ENCODE measurements at places on chromosomes 16 and 17.

- DNase-seq, result peak; percentile 70
Observed at GRCh38 chr16:84514874-84515835, 10.7 kb upstream of the MEAK7 start.

DNA sequence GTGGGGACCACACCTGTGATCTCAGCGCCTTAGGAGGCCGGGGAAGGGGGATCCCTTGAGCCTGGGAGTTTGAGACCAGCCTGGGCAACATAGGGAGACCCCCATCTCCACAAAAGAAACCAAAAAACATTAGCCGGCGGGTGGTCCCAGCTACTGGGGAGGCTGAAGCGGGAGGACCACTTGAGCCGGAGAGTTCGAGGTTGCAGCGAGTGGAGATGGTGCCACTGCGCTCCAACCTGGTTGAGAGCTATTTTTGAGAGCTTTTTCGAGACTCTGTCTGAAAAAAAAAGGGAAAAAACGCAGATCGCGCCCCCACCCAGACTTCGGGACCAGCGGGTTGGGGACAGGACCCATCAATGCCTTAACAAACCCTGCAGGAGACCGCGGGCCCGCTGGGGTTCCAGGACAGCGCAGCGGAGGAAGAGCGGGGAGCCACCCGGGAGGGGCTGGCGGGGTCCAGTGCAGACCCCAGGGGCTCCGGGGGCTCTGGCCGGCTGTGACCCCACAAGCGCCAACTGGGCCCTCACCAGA, 762 bp upstream of the BAIAP3 start:
- DNase-seq, result no peak

DNA sequence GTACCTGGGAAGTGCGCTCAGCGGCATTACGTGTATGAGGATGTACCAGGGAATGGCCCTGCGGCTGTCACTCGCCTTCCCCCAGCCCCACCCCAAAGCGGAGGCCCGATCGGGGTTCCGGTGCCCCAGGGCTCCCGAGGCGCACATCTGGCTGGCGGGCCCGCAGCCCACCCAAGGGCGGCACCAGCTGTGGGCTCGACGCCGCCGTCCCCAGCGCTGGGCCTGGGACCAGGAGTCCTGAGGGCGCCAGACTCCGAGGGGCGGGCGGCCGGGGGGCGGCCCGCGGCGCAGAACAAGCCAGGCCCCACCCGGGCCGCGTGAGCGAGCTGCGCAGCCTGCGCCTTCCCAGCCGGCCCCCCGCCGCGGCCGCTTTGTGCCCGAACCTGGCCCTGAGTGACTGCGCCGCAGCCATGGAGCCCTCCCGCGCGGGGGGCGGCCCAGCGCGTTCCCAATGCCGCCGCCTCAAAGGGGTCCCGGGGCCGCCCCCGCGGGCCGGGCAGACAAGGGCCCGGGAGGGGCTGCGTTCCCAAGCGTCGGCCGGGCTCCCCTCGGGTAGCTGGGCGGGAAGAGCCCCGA, 17.4 kb downstream of the ZNF423 start:
- DNase-seq, result no peak

- DNase-seq, result no peak
Observed at GRCh38 chr17:45092911-45093430, 31.9 kb downstream of the NMT1 start.

DNA sequence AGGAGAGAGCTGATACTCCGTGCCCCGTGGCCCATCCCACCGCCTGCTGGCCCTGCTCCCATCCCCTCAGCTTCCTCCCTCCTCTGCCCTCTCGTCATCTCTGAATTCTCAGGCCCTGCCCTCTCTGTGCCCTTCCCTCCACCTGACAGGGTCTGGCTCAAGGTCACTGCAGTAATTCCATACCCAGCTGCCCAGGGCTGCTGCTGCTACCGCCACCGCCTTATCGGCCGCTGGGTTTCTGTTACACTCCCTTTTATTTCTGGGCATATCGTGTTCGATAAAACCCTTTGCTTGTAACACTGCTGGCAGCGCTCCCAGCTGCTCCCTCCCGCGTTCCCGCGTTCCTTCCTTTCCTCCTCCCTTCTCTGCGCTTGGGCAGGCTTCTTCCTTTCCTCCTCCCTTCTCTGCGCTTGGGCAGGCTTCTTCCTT, 1.2 kb downstream of the EPN3 start:
- no peak for DNase-seq

DNA sequence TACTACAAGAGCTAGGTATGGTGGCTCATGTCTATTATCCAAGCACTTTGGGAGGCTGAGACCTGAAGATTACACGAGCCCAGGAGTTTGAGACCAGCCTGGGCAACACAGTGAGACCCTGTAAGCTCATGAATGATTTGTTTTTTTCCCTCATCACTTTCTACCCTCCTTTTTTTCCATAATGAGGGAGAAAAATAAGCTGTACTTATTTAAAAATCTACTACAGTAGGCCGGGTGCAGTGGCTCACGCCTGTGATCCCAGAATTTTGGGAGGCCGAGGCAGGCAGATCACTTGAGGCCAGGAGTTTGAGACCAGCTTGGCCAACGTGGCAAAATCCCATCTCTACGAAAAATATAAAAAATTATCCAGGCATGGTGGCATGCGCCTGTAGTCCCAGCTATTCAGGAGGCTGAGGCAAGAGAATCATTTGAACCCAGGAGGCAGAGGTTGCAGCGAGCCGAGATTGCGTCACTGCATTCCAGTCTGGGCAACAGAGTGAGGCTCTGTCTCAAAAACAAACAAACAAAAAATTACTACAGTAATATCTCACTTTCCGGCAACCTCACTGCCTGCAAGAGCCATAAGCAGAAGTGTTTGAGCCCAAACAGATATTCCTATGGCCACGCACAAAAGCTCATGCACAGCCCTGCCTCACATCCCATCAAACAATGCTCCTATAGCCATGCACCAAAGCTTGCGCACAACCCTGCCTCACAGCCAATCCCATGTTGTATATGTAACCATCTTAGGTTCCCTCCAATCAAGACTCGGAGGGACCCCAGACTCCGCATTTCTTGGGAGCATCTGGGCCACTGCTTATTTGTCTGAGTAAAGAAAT, 37.4 kb downstream of the TK2 start:
- DNase-seq, result no peak

- DNase-seq, result no peak
Observed at GRCh38 chr16:8768692-8769091, 28.7 kb downstream of the TMEM186 start.

- DNase-seq, result no peak
Observed at GRCh38 chr16:85187002-85187401, 74.7 kb upstream of the CIBAR2 start.

- no peak for DNase-seq
Observed at GRCh38 chr17:58388302-58389190, 28.8 kb downstream of the RNF43 start.

- DNase-seq, result no peak
Observed at GRCh38 chr17:67160791-67161190, 84.2 kb downstream of the HELZ start.
